Vagina (tissue), 2 donors: ENCODE measurements at places on chromosomes 6 and 20. TPM values are rescaled to one million over a fixed set of nuclear protein-coding genes. Genes with fewer than 3 reads are reported as not detected.

- H3K36me3 ChIP-seq: no peaks in the 10 kb centered on the region
- no peak overlapping the region for H3K4me3 ChIP-seq
- no peak overlapping the region for H3K27ac ChIP-seq
- no peaks in the 10 kb centered on the region for H3K4me1 ChIP-seq
- no peaks in the 10 kb centered on the region for H3K27me3 ChIP-seq
Measured at GRCh38 chr6:102114402-102114801, 720.9 kb downstream of the GRIK2 start.

The TMEM14A gene
- total RNA-seq: 16.9 TPM

The ZSCAN23 gene
- 0.98 TPM for total RNA-seq

The STMND1 gene
- not detected for total RNA-seq
